Stimulated activated CD8-positive, alpha-beta memory T cell treated with anti-CD3 and anti-CD28 coated beads, Interleukin-15, amount 100 ng/mL, for 4 hours (primary cell): ENCODE measurements at places on chromosomes 6 and 20.

DNA sequence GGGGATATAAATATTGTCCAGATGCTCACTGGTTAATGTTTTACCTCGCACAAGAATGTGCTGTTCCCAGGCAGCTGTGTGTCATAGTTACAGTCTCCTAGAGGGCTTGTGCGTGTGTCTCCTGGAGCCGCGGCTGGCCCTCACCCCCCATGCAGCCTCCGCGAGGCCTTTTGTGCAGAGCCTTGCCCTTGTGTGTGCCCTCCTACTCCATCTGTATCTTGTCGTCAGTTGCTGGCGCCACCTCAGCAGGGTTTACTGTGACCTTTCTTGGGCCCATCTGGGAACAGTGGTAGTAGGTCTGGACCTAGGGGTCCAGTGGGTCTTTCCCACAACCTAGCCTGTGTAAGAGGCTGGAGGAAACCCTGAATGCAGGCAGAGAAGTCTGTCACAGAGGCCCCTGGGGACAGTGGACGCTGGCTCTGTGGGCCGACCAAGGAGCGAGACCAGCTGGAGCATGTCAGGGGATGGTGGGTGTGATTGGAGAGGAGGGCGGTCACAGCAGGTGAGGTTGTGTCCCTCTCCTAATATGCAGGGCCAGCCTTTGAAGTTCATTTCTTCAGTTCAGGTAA lies 35.2 kb downstream of the PPP1R14C start:
- DNase-seq: no peak

- DNase-seq: no peak
Measured at GRCh38 chr20:53187392-53188068, 215.4 kb downstream of the TSHZ2 start.

DNA sequence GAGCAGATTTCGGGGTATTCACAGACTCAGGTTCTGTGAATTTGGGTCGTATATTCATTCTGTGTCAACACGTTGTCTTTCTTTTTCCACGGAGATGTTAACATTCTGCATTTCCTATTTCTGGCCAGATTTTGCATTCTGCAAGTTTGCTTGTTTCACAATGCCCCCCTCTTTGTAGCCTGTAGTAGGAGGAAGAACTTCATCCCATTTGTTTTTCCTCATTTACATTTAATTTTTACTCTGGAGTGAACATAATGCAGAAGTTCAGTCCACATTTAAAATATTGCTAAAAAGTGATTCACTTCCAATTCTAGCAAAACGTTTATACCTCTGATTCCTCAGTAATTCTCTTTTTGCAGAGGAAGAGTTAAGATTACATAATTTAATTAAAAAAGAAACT lies 12.9 kb downstream of the TAGAP start:
- no peak for DNase-seq

- DNase-seq: no peak
Measured at GRCh38 chr6:137493218-137494038, 766 bp downstream of the OLIG3 start.

GRCh38 chr20:2010533-2010932 lies 16.7 kb upstream of the PDYN start:
- DNase-seq: no peak

GRCh38 chr6:23145781-23146180 lies 576.4 kb downstream of the HDGFL1 start:
- DNase-seq: no peak

DNA sequence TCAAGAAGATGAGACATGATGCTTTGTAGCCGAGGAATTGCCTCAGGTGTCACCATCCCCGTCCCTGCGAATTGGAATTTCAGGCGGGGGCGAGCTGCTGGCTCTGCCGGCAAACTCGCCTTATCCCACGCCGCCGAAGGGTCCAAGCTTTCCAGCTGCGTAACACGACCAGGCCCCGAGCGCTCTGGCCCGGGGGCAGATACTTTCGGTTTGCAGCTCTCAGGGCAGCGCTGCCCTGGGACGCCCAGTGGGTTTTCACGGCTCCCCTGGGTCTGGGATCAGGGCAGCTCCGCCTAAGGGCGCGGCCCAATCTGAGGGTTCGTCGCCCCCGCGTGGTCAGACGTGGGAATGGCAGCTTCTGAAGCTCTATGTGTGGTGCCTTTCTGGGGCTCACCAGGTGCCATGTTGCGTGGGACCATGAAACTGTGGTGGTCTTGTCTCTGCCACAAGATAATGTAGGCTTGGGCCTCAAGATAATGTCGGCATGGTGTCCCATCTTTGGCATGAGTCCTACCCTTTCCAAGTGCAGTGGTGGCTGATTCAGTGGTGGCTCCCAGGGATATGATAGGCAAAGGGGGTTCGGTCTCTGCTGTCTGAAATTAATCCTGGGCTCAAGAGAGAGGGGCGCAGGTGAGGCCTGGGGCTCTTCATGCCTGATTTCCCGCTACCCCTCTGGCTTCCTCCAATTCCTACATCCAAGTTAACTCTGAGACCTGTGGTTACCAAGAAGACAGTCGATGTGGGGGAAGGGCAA lies 21.0 kb downstream of the PIGT start:
- DNase-seq: peak; percentile 71

DNA sequence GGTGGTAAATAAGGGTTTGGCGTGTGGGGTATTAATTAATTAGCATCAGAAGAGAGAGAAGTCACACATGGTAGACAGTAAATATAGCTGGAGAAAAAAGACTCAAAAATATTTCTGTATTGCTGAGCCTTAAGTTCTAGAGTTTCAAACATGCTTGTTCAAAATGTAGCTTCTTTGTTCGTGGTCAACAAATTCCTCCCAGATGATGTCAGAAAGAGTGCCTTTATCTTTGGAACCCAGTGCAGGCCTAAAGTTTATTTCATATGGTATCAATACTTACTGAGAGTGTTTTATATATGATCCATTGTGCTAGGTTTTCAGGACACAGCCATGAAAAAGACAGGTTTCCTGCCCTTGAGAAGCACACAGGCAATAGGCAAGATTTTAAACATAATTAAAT lies 18.3 kb downstream of the MARCKS start:
- no peak for DNase-seq
